Renal cortical epithelial cell (primary cell): ENCODE measurements at places on chromosomes 7 and 10.

GRCh38 chr10:8056378-8056777 lies 1.9 kb downstream of the GATA3 start:
- no peak for DNase-seq

DNA sequence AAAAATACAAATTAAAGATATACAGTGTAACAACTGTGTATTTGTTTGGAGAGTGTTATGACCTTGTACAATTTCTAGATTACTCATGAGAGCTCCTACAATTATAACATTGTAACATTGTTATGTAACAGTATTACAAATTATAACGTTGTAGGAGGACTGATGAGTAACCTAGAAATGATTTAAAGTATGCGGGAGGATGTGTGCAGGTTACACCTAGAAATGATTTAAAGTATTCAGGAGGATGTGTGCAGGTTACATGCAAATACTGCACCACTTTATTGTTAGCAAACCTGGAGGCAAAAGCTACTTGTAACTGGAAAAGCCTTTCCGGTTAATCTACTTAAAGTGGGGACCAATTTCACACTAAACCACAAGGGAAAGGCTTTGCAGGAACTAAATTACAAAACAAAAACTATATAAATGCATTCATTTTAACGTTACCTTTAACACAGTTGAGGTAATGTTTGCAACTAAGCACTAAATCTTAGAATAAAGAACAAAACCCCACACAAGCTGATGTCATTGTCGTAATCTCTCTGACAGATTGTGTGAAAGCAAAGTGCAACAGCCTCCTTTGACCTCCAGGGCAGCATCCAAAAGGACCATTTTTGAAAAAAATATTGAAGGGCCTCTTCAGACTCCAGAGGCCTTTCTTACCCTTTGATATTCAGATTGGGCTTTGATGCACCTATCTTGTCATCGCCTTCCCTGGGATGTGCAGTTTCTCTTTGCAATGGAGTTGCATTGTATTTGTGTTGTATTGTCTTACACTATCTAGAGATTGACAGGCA lies 522.1 kb upstream of the FOXK1 start:
- peak; percentile 65 for DNase-seq

- no peak for DNase-seq
Measured at GRCh38 chr7:101162551-101163278, 2.7 kb downstream of the VGF start.

- no peak for DNase-seq
Measured at GRCh38 chr7:99383791-99384370, 9.4 kb downstream of the ARPC1B start.
